ENCODE measurements at places on chromosomes 5 and 9.

GRCh38 chr9:112496074-112496722, 9.6 kb downstream of the KIAA1958 start:
- no peak for DNase-seq

DNA sequence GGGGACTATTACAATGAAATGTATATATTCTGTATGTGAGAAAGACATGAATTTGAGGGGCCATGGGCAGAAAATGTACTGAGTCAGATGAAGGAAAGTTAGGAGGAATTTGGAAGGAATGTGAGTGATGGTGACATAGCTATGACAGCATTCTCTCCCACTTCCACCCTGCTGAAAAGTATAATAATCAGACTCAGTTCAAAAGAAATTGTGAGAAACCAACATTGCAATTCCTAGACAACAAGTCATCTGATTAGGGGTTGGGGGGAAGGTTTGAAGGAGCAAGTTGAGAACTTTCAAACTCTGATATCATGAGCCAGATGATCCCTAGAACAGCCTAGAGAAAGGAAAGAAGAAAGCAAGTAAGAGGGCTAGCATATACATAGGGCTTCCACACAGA, 370.6 kb downstream of the DMRTA1 start:
- DNase-seq: no peak

DNA sequence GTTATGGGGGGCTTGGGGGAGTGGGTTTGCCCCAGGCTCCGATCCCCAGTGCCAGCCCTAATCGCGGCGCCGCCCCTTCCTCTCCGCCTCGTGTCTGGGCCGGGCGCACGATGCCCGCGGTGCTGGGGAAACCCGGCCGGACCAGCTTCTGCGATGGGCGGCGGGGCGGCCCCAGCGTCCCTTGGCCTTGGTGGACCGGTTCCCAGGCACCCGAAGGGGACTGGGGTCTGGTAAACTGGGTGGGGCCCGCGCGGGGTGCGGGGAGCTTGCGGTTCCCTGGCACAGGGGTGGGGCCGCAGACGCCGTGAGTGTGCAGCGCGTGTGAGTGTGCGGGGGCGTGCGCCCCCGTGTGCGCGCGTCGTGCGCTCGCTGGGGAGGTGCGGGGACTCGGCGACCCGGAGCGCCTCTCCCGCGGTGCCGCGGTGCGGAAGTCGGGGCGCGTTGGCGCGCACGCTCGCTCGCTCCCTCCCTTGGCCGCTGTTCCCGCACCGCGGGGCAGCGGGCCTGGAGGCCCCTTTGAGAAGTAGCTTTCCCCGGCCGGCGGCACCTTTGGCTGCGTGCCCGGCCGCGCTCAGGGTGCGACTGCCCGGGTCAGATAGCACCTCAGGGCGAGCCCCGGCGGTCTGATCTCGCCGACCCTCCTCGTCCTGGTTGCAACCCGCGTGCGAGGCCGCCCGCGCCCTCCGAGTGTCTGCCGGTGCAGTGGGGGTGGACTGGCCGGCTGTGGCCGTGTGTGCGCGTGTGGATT, 568 bp downstream of the MACIR start:
- DNase-seq: peak; percentile 48

DNA sequence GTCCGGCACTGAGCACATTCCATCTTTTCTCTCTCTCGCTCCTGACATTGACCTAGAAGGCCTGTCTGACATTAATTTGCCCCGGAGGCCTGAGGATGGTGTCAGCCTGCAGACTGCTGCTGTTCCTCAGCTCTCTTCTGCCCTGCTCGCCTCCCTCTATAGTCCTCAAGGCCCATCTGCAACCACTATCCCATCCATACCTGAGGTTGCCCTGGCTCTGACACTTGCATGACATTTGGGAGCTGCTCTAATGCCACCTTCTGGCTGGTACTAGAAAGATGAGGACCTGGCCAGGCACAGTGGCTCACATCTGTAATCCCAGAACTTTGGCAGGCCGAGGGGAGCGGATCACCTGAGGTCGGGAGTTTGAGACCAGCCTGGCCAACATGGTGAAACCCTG, 38.6 kb upstream of the GGTA1 start:
- no peak for DNase-seq

DNA sequence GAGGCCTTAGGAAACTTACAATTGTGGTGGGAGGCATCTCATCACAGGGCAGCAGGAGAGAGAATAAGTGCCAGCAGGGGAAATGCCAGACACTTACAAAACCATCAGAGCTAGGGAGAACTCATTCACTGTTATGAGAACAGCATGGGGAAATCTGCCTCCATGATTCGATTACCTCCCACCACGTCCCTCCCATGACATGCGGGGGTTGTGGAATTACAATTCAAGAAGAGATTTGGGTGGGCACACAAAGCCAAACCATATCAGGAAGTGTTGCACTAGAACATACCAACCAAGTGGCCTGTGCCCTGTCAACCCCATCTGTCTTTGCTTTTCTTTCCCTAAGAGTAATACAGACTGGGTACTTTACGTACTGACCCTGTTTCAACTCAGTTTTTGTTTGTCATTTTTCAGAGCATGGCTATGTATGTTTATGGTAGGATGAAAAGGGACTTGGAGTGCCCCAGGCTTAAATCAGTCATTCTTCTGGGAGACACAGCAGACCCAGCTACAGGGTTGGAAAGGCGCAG, 58.3 kb upstream of the TGFBR1 start:
- no peak for DNase-seq

DNA sequence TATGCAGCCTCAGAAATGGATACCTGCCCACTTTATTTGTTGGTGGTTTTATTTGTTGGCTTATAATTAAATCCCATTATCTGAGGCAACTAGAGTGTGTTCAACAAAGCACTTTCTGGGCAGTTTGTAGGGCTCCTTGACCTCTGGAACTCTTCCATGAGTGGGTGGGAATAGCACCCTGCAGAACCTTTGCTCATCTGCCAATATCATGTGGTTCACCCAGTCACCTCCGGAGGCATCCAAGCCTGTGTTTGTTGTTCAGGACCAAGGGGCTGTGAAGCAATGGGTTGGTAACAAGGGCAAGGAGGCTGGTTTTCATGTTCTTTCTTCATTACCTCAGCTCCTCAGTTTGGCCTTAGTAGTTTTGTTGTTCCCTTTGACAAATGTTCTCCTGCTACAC, 314.0 kb downstream of the NDUFS4 start:
- no peak for DNase-seq

DNA sequence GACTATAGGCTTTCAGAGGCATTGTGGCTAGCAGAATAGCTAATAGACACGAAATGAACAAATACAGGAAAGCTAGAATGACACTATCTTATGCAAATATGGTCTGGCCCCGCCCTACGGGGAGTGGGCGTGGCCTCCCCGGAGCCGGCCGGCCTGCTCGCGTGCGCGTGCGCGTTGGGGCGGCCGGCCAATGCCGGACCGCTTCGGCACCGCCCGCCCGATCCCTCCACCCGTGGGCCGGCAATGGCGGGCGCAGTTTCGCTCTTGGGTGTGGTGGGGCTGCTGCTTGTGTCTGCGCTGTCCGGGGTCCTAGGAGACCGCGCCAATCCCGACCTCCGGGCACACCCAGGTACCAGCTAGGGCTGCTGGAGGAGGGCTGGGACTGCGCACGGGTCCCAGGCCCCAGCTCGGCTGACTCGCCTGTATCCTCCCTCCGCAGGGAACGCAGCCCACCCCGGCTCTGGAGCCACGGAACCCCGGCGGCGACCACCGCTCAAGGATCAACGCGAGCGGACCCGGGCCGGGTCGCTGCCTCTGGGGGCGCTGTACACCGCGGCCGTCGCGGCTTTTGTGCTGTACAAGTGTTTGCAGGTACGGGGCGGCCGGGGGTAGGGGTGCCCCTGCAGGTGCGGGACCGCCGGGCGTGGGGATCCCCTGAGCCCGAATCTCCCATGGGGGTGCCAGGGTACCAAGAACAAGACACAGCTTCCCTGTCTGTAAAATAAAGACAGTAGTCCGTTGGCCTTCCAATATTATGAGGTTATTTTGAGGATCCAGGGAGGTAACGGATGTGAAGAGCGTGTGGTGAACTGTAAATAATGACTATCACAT, at the start of gene CCDC107:
Gene CCDC107, plus strand, starts transcription at position 156 of the 831 bp plus-strand sequence. Its CDS starts 88 bp downstream, at position 244.
- DNase-seq: peak; percentile 65

DNA sequence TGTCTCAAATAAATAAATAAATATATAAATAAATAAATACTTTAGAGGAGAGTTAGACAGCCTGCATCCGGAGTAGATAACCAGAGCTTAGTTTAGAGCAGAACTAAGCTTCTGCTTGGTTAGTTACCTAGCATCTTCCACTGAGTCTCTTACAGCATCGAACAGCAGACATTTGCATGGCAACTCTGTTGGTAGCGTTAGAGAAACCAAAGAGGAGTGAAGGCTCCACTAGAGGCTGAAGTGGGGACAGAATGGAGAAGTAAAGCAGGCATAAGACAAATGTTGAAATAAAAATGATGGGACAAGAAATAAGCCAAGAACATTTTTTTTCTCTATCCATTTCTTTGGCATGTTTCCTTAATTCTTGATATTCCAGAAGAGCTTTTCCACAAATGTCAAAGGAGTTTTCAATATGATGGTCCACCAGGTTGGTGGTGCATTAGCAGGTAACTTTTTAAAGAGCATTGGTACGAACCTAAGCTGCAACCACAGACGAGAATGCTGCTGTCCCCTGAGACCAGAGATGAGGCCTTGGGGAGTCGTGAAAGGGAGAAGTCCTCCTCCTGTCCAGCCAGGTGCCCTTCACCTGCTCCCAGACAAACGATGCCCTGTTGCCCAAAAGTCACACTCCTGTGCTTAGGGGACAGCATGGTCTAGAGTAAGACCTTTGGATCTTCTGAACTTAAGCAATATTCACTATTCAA, 438.3 kb downstream of the DIRAS2 start:
- no peak for DNase-seq

DNA sequence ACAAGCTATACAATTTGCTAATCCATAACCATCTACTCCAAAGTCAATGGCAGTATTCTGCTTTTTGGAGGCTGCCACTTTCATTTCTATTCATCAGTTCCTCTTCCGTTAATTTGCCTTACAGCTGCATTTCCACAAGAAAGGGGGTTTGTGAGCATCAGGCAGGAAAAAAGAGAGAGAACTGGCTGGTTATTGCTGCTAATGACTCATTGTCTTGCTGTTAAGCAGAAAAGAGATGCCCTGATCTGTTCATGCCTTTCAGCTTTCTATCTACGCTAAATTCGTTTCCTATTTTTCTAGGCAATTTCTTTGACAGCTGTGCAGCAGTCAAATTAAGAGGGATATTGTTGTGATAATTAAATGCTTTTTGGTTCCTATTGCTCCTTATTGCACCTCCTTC, 65.9 kb upstream of the GNAQ start:
- DNase-seq: no peak

DNA sequence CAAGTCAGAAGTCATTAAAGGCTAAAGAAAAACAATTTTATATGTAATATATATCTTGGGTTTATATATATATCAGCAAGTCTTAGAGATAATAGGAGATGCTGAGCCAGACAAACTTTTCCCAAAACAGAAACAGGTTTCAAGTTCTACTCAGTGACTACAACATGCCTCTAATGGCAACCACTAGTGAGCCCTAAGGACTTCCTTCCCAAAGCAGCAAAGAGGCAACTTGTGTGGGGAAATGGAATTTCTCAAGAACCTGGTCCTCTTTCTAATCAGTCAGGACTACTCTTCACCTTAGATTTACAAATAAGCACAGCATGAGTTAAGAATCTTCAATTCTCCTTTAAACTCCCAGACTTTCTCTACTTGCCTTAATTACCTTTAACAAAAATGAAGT, 17.6 kb downstream of the RNF38 start:
- no peak for DNase-seq

GRCh38 chr5:97183100-97183929, at the start of gene RIOK2:
TSS of gene RIOK2 (minus strand) at chr5:97183247. CDS start at chr5:97183191, 56 bp downstream.
- DNase-seq: peak; percentile 91

GRCh38 chr5:176944268-176944667, 45.1 kb upstream of the HK3 start:
- no peak for DNase-seq

DNA sequence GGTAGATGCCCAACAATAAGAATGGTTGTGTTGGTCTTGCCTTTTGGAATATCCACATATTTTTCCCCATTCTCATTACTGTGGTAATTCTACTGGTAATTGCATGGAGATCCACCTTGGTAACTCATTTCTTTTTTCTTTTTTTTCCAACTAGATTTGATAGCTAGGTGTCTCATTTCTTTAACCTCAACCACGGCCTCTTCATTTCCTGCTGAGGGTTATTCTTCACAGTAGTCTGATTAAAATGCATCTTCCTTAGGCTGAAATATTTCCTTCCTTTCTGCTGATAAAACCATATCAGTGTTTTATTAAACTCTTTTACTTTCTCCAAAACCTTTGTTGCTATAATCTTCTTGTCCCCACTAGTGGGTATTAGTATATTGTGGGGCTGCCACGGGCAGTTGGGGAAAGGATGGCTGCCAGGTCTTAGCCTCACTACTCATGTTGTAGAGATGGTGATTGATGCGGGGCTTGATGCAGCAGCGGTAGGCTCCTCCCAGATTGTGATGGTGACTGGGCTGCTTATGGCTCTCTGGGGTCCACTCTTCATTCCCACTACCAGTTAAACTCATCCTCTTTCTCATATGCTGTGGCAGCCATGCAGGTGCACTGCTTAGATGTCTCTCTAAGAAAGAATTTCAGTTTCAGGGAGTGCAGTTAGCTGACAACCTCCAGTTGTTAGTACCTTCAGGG, 35.9 kb downstream of the KIF2A start:
- DNase-seq: no peak

GRCh38 chr5:94893412-94894135, 275.1 kb downstream of the SLF1 start:
- no peak for DNase-seq

DNA sequence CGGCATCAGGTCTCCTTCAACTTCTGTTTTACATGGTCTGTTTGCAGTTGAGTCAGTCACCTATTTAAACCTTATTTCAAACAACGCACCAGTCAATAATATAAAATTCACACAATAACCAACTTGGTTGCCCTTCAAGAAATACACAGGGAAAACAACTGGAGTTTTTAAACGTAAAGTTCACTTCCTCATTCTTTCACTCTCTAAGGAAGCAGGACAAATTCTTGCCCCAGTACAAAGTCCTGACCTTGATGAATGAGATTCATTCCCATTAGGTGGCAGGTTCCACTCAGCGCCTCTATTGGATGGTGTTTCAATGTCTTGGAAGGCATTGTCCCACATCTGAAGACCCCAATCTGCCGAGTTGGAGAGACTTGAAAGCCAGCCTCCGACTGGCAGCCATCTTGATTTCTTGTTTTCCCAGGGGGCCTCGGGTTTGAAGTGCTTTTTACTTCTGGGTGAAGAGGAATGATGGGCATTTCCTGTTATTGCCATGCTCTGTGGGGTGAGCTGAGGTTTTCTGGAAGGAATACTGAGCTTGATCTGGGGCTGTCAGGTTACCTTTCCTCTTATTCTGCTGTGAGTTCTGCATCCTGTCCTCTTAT, 105.0 kb downstream of the ACER2 start:
- DNase-seq: no peak

- no peak for DNase-seq
Observed at GRCh38 chr5:132098151-132098594, 24.6 kb downstream of the CSF2 start.

- no peak for DNase-seq
Observed at GRCh38 chr9:76793784-76794431, 29.7 kb downstream of the PCA3 start.

DNA sequence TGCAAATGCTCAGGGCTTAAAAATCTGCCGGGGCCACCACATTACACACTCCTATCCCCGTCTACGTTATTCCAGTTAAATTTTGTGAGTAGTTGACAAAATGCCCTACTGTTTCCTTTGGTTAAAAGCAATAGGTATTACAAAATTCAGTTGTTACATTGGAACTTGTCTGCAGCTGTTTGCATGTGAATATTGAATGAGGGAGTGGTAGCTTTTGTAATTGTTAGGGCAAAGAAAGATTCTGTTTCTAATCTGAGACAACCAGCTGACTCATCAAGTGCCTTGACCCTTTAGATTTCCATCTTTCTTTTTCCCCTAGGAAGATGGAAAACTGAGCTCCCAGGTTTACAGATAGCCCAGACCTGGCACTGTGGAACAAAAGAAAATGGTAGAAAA, 30.2 kb downstream of the MAML1 start:
- no peak for DNase-seq

Data from stimulated activated CD4-positive, alpha-beta T cell treated with anti-CD3 and anti-CD28 coated beads, Interleukin-12 subunit alpha, Interleukin-12 subunit beta, amount 100 ng/mL, for 24 hours (primary cell).